ENCODE measurements at places on chromosomes 7 and 10.

GRCh38 chr10:5951167-5951711 lies 26.1 kb downstream of the IL15RA start:
- DNase-seq = peak; percentile 44

- DNase-seq = peak; percentile 69
Observed at GRCh38 chr7:18401757-18402156, 93.8 kb upstream of the HDAC9 start.

DNA sequence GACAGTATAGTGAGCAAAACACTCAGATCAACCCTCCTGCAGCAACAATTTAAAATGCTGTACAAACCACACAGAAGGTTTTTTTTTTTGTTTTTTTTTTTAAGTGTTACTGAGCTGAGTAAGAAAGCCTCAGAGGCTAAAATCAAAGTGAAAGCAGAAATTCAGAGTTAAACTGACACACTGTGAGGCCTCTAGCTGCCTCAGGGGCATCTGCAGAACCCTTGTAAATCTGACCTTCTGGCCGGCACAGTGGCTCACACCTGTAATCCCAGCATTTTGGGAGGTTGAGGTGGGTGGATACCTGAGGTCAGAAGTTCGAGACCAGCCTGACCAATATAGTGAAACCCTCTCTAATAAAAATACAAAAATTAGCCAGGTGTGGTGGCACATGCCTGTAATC lies 7.4 kb upstream of the GNA12 start:
- peak; percentile 60 for DNase-seq

DNA sequence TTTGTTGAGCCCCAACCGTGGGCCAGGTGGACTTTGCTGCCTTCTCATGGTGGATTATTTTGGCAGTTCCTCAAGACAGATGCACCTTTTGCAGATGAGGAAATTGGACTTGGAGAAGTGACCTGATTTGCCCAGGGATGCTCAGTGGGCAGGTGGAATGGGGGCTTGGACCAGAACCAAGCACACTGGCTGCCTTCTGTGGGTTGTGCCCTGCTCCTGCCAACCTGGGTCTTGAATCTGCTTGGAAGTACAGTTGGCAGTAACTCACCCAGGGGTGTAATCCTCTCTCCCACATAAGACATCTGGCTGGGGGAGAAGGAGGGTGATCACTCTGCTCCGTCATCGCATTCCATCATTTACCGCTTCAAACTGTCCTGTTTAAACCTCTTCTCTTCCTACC lies 110.5 kb upstream of the GPR26 start:
- DNase-seq = no peak

DNA sequence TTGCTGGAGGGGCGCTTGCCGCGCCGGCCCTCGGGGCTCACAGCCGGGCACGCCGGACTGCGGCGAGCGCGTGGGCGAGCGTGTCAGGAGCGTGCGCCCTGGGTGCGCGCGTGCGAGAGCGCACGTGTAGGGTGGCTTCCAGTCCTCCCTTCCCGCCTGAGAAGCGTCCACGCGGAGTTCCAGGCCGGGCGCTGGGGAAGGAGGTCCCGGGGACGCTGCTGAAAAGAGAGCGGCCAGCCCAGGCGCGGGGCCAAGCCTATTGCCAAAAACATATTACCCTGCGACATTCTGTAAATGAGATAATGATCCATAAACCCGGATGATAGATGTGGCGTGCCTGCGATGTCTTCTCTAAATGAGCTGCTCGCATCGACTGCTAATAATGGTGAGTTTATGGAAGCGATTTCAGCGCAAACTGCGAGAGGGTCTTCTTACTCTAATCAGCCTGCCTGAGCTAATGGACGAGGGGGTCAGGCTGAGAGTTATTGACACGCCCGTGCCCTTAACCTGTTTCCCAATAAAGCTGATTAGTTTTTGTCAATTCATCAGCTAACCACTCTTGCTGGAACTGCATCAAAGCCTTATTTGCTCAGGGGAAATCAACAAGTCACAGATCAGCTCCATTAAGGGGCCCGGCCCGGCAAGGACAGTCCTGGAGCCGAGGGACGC lies 8.0 kb upstream of the MNX1 start:
- DNase-seq = no peak

- no peak for DNase-seq
Observed at GRCh38 chr10:88920198-88920597, 32.4 kb downstream of the ACTA2 start.

DNA sequence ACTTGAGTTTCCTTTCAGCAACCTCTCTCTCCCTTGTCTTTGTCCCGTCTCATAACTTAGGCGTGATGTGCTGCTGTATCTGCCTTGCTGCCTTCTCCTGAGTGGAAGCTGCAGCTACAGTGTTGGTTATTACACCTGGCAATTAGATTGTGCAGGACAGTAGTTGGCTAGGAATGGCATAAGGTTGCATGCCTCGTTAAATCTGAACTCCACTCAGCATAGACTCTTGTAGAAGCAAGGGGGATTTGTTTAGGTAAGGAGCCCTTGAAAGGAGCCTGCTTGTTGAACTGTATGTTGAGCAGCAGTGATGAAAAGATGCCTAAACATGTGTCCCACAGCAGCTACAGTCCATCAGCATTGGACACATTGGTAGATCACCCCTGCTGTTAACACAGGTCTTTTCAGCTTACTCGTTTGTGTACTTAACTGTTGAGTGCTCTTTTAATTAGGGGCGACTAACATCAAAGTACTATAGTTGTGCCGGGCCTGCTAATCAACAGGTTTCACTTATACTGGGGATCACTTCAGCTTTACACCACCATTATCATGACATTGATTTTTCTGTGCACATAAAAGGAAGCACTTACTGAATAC lies 225.0 kb downstream of the AUTS2 start:
- no peak for DNase-seq

DNA sequence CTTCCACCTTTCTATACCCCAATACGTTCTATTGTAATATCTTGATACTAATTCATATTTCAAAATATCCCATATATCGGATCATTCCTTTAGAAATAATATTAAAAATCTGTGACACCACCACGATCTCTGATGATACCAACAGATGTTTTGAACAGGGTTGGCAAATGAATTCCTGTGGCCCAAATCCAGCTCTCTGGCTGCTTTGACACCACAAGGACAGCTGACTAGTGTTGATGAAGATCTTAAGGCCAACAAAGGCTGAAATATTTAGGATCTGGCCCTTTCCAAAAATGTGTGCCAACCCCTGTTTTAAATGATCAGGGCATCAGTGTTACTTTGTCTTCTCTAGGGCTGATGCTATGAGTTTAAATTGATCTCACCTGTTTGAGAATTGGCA lies 380.7 kb upstream of the PFKP start:
- DNase-seq = no peak

DNA sequence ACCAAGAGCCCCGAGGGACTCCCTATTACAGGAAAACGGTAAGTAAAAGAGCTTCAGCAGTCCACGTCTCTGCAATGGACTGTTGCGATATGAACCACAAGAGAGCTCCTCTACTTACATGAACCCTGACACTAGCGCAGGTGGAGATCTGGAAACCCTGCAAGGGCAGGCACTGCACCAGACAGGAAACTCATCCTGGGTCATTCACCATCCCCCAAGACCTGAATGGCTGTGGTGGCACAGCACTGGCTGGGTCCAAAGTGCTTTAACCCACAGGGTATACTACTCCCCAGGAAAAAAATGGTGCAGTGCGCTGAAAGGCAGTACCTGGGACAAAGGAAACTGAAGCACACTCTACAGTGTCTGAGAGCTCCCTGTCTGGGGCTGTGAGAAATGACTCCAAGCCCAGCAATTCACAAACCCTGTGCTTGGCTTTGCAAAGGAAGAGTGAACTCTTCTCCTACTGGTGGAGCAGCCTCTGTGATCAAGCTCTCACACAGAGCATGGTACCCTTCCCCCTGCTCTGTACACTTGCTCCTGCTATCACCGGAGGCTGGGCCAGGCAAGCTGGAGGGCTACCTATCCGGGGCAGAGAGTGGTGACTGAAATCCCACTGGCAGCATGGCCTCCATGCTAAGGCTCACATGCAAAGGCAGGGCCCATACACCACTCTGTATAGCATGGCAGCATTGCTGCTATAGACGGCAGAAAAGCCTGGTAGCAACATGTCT lies 44.9 kb downstream of the HIBADH start:
- DNase-seq = no peak

Measured in common myeloid progenitor, CD34-positive (primary cell).